ENCODE measurements at places on chromosomes 5 and 9. TPM values are rescaled to one million over a fixed set of nuclear protein-coding genes. Genes with fewer than 3 reads are reported as not detected.

DNA sequence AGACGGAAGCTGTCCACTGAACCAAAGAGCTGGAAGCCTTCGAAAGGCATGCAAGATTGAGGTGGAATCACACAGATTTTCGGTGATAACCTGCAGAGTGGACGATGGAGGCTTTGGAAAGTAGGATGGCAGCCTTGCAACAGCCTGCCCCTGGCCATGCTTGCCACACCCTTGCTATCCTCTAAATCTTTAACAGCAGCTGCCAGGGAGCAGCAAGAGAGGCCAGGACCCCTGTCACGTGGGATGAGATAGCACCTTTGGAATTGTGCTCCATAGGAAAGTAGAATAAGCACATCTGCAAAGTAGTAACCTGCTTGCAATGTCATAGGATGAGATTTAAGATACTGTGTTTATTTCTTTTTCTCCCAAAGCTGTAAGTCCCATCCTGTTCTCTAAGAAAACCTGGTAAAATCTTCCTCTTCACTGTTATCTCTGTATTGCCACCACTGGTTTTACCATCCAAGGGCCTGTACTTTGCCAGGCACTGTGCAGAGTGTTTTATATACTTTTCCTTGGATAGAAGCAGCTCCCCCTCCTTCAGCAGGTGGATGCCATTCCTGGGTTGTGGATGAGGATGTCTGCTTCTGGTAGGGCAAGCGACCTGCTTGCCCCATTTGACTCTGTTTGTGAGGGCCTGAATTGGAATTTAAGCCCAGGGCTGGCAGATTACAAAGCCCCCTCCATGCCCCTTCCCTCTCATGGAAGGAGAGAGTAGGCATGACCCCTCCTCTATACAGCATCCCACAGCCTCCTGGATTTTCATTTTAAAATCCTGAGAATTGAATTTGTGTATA, 10.1 kb downstream of the TRIO start:
- H3K27ac ChIP-seq: no peak overlapping the region
- H3K36me3 ChIP-seq: no peaks in the 10 kb centered on the region
- no peak overlapping the region for H3K4me3 ChIP-seq

DNA sequence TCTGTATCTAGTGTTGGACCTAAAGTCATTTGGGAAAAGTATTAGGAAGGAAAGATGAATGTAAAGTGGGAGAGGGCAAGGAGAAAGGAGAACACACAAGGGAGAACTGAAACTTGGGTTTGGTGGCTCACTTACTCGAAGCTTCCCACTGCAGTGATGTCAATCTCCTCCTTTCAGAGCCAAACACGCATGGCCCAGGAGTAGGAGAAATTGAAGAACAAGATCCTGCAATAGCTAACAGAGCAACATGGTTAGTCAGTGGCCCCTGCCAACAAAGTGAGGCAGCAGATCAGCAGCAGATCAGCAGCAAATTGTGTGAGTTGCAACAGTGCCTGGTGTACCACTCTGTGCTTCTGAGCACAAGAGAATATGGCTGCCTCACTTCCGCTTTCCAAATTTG, 366.4 kb downstream of the PSAT1 start:
- H3K36me3 ChIP-seq: no peaks in the 10 kb centered on the region
- H3K27ac ChIP-seq: no peak overlapping the region
- DNase-seq: no peak
- peaks cover 17% of the 10 kb centered on the region for H3K27me3 ChIP-seq
- no peak overlapping the region for H3K4me3 ChIP-seq

DNA sequence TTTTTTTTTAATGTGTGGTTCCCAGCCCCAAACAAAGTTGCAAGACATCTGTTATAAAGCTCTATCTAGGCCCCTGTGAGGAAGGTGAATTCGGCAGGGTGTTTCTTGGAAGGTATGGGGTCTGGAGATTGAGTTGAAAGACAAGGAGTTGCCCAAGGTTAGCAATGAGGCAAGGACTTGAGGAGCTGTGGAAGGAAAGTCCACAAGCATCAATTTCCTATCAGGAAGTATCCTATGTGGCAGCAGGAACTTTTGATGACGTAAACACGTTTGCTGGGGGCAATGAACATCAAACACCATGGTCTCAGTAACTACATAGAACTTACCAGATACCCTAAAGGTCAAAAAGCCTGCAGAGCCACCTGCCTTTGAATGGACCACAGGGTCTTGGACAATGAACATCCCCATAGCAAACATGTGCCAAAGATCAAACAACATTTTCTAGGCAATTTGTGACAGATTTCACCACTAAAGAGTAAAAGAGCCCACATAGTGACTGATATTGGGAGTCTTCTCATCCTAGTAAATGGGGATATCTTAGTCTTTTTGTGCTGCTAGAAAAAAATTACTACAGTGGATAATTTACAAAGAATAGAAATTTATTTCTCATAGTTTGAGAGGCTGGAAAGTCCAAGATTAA, 145.1 kb downstream of the GCNT1 start:
- H3K27me3 ChIP-seq: peaks cover 18% of the 10 kb centered on the region

GRCh38 chr5:73095564-73096238, 24.7 kb upstream of the TMEM171 start:
- H3K4me1 ChIP-seq: peaks cover 7% of the 10 kb centered on the region
- H3K4me3 ChIP-seq: no peak overlapping the region
- H3K27me3 ChIP-seq: peaks cover 35% of the 10 kb centered on the region

GRCh38 chr5:80246995-80247729, 8.7 kb downstream of the SERINC5 start:
- peaks cover 65% of the 10 kb centered on the region for H3K4me1 ChIP-seq
- no peaks in the 10 kb centered on the region for H3K27me3 ChIP-seq
- peaks cover 38% of the 10 kb centered on the region for H3K36me3 ChIP-seq

DNA sequence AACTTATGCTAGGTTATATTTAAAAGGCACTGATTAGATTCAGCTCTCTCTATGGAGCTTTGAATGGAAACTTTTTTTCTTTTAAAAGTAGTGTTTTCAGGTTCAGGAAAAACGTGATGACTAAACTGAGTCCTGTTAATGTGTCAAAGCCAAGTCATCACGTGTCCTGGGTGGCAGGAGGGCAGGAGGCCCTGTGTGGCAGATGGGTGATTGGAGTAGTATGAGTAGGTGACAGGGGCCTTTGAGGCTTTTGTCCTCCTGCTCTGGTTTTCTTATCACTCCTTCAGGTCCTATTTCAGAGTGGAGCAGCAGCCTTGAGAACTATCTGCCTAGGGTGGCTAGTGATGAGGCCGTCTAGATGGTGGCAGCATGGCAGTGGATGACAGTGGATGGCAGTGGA, 17.7 kb upstream of the CARTPT start:
- no peaks in the 10 kb centered on the region for H3K36me3 ChIP-seq
- no peak for DNase-seq
- peaks cover 17% of the 10 kb centered on the region for H3K27me3 ChIP-seq
- no peak overlapping the region for H3K4me3 ChIP-seq
- no peak overlapping the region for H3K27ac ChIP-seq

LRRC14B gene
- 0.23 TPM for total RNA-seq

RLN2 gene
- total RNA-seq: 2.8 TPM
